GM23338 (cell line): ENCODE measurements at places on chromosomes 4 and X. TPM values are rescaled to one million over a fixed set of nuclear protein-coding genes. Genes with fewer than 3 reads are reported as not detected.

DNA sequence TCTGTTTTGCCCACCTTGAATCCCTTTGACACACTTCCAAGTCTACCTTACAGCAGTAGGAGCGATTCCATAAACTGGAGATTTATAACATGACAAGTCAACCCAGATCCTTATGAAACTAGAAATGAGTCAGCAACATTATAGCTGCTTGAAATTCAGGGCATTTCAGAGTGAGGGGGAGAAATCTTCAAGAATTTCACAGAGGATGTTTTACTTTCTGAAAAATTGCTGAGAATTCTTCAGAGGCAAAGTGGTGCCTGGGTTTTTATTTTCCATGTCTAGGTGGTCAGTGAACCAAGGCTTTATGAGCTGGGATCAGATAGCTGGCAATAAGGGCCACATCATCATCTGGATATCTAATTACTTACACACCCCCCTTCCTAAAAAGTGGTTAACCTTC, 119.8 kb downstream of the PPARGC1A start:
- H3K27me3 ChIP-seq = no peaks in the 10 kb centered on the region
- H3K27ac ChIP-seq = no peak overlapping the region
- peaks cover 18% of the 10 kb centered on the region for H3K4me1 ChIP-seq
- no peaks in the 10 kb centered on the region for H3K36me3 ChIP-seq
- H3K4me3 ChIP-seq = no peak overlapping the region

GRCh38 chrX:73922856-73923455, 360.0 kb downstream of the CHIC1 start:
- no peak overlapping the region for H3K4me3 ChIP-seq
- H3K27me3 ChIP-seq = no peaks in the 10 kb centered on the region
- H3K36me3 ChIP-seq = no peaks in the 10 kb centered on the region
- H3K27ac ChIP-seq = no peak overlapping the region
- DNase-seq = no peak
- peaks cover 7% of the 10 kb centered on the region; the same call in 1 of the 2 replicates for H3K4me1 ChIP-seq

GRCh38 chr4:83209419-83209818, 75.2 kb downstream of the COQ2 start:
- H3K4me3 ChIP-seq = no peak overlapping the region
- DNase-seq = no peak
- peaks cover 8% of the 10 kb centered on the region; the same call in 1 of the 2 replicates for H3K36me3 ChIP-seq
- no peak overlapping the region for H3K27ac ChIP-seq
- H3K27me3 ChIP-seq = peaks cover 7% of the 10 kb centered on the region; the same call in 1 of the 2 replicates
- H3K4me1 ChIP-seq = peaks cover 5% of the 10 kb centered on the region; the same call in 1 of the 2 replicates

DNA sequence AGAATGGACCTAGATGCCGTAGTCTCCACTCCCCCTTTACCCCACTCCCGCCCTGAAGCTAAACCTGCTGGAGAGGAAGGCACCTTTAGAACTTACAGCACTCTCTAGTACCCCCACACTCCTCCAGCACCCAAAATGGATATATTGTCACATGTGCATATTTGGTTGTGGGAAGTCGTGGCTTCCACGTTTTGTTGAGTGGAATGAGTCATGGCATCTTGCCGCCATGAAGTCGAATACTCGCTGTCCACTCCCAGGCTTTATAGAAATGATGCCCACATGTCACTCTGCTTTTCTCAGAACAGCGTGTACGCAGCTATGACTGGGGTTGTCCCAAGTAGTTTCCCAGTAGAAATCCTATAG, 545 bp downstream of the ABCE1 start:
- no peaks in the 10 kb centered on the region for H3K27me3 ChIP-seq
- peaks cover 20% of the 10 kb centered on the region for H3K36me3 ChIP-seq
- no peak for DNase-seq
- H3K4me1 ChIP-seq = peaks cover 19% of the 10 kb centered on the region
- peak overlapping the region; percentile 90 for H3K27ac ChIP-seq

DNA sequence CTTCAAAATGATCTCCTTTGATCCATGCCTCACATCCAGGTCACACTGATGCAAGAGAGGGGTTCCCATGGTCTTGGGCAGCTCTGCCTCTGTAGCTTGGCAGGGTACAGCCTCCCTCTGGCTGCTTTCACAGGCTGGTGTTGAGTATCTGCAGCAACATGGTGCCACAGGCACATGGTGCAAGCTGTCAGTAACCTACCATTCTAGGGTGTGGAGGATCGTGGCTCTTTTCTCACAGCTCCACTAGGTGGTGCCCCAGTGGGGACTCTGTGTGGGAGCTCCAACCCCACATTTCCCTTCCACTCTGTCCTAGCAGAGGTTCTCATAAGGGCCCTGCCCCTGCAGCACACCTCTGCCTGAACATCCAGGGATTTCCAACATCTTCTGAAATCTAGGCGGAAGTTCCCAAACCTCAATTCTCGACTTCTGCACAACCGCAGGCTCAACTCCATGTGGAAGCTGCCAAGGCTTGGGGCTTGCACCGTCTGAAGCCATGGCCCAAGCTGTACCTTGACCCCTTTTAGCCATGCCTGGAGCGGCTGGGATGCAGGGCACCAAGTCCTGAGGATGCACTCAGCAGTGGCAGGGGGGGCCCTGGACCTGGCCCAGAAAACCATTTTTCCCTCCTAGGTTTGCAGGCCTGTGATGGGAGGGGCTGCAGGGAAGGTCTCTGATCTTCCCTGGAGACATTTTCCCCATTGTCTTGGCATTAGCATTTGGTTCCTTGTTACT, 137.8 kb upstream of the NUDT6 start:
- H3K27ac ChIP-seq = no peak overlapping the region
- peak; percentile 17 for DNase-seq
- peaks cover 12% of the 10 kb centered on the region for H3K4me1 ChIP-seq
- H3K27me3 ChIP-seq = no peaks in the 10 kb centered on the region

DNA sequence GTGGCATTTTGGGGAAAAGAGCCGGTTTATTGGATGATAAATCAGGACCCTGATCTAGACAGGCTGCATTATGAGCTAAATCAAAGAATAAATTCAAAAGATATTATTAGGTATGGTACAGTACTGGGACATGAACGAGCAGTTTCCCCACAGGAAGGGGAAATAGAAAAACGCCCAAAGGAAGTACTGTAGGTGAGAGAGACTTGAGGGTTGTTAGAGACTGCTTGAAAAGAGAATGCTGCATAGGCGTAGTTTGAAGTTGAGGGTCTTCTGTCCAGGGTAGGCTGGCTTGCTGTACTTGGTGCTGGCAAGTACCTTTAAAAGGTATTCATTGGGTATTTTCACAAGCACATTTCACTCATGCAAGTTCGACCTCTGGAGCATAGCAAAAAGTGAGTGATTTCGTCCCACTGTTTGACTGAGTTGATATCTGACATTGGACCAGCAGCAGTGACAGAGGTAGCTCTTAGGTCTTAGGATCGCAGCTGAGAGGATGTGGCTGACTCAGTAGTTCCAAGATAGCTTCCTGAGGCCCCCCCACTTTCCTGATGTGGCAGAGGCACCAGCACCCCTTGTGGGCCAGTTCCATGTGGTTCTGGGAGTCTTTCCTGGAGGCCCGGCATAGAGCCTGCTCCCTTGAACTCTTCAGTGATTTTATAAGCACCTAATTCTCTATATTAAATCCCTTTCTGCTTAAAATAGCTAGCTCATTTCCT, 64.3 kb downstream of the TMEM131L start:
- no peak overlapping the region for H3K27ac ChIP-seq
- no peak overlapping the region for H3K4me3 ChIP-seq
- no peaks in the 10 kb centered on the region for H3K36me3 ChIP-seq
- no peaks in the 10 kb centered on the region for H3K27me3 ChIP-seq

DNA sequence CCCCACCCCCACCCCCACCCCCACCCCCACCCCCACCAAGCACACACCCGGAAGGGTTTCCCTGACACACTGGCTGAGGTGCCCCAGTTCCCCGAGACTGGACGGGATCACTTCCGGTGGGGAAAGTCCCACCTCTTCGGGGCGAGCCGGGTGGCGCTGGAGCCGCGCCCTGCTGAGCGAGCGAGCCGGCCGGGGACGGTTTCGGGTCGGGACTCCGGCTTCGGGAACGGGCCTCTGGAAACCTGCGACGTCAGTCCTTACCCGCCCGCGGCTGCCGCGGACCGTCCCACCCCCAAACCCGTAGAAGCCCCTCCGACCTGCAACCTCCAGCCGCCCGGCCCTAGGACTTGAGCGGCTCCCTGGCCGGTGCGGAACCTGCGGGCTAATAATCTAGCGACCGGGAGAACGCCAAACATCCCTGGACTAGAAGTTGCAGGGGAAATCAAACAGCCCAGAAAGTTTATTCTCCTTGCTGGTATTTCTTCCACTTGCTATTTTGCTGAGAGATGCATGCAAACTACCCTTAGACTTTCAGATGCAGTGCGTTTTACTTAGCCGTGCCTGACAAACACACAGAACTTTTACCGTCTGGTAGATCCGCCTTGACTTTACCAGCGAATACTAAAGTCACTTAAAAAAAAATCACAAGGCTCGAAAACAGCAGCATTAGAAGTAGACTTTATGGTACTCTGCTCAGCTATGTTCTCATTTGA, 991 bp downstream of the RAP2C start:
- peak overlapping the region; percentile 78 for H3K4me3 ChIP-seq
- peak overlapping the region; percentile 89 for H3K27ac ChIP-seq
- H3K27me3 ChIP-seq = no peaks in the 10 kb centered on the region
- peak; percentile 81 for DNase-seq
- H3K4me1 ChIP-seq = peaks cover 8% of the 10 kb centered on the region

DNA sequence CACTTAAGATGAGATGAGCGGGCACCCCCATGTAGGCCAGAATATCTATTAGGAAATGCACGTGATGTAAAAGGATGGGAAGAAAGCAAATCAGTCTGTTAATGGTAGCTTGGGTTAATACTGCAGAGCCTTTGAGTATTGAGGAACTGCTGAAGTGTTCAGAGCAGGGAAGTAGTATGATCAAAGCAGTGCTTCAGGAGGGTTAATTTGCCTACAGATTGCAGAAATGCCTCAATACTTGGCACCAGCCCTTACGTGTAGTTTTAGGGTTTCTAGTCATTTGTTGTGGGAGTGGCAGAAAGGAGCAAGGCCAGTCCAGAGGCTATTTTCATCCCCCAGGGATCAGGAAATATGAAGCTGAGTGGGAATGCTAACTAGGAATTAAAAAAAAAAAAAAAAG, 19.7 kb downstream of the ZFX start:
- H3K27ac ChIP-seq = peak overlapping the region; percentile 85
- DNase-seq = no peak
- H3K36me3 ChIP-seq = 0 out of 2 replicates have a peak, but pooled peaks cover 5% of the 10 kb centered on the region
- H3K4me3 ChIP-seq = peak overlapping the region; percentile 30; the same call in 1 of the 2 replicates
- no peaks in the 10 kb centered on the region for H3K27me3 ChIP-seq
- peaks cover 32% of the 10 kb centered on the region for H3K4me1 ChIP-seq

DNA sequence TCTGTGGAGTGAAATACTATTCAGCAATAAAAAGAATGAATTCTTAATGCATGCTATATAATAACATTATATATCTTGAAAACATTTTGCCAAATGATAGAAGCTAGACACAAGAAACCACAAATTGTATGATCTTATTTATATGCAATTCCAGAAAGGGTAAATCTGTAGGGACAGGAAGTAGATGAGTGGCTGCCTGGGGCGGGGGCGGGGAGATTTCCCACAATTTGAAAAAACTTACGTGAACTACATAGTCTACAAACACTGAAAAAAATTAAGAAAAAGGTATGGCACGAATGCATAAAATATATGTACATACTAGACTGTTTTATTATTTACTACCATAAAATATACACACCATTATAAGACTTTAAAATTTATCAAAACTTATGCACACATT, 81.6 kb downstream of the WWC2 start:
- H3K4me3 ChIP-seq = peak overlapping the region; percentile 29
- peak overlapping the region; percentile 50; the same call in 1 of the 2 replicates for H3K27ac ChIP-seq
- DNase-seq = no peak
- H3K4me1 ChIP-seq = peaks cover 82% of the 10 kb centered on the region
- no peaks in the 10 kb centered on the region for H3K36me3 ChIP-seq

DNA sequence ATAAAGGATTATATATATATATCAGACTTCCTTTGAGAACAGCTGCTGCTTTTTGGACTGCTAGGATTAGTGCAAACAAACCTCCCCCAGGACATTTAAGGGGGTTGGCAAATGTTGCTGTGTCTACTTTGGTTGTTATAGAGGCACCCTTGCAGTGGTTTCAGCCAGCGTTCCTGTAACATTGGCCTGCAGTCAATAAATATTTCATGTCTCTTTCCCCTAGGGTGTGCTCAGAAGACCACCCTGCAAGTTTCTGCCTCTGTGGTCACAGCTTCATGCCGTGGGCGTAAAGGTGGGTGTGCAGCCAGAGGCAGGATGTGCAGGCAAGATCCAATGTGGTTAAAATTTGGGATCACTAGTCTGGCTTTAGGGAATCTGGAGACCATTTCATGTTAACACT, 28.9 kb downstream of the FGF5 start:
- no peak overlapping the region for H3K4me3 ChIP-seq
- no peak overlapping the region for H3K27ac ChIP-seq
- no peaks in the 10 kb centered on the region for H3K36me3 ChIP-seq
- no peaks in the 10 kb centered on the region for H3K4me1 ChIP-seq
- DNase-seq = no peak
- no peaks in the 10 kb centered on the region for H3K27me3 ChIP-seq

The EXOC1L gene
- total RNA-seq = not detected in 2 replicates

The GALNT7 gene
- 64.2 and 72.2 TPM in 2 replicates for total RNA-seq

The EGF gene
- total RNA-seq = 1.9 and 3.0 TPM in 2 replicates

The DGAT2L6 gene
- not detected in 2 replicates for total RNA-seq

The KLB gene
- 0.03 TPM in 1 of 2 replicates, not detected in the other for total RNA-seq
